Amniotic stem cell (primary cell): ENCODE measurements at places on chromosomes 5 and 9.

DNA sequence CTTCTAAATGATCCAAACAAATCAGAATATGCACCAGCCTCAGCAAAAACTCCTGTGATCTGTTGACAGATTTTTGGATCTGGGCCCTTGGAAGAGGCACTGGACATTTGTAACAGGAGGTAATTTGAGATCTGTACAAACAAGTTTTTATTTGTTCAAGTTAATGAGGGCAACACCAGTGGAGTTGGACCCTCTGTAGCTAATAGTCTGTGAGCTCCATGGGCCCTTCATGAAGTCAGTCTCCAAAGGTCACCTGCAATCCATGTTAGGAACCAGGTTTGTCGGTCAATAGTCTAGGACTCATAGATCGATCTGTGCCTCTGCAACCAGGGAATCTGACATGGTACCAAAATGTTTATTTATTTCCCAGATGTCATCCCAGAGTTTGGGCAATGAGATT lies 40.9 kb downstream of the PAM start:
- no peak for DNase-seq

DNA sequence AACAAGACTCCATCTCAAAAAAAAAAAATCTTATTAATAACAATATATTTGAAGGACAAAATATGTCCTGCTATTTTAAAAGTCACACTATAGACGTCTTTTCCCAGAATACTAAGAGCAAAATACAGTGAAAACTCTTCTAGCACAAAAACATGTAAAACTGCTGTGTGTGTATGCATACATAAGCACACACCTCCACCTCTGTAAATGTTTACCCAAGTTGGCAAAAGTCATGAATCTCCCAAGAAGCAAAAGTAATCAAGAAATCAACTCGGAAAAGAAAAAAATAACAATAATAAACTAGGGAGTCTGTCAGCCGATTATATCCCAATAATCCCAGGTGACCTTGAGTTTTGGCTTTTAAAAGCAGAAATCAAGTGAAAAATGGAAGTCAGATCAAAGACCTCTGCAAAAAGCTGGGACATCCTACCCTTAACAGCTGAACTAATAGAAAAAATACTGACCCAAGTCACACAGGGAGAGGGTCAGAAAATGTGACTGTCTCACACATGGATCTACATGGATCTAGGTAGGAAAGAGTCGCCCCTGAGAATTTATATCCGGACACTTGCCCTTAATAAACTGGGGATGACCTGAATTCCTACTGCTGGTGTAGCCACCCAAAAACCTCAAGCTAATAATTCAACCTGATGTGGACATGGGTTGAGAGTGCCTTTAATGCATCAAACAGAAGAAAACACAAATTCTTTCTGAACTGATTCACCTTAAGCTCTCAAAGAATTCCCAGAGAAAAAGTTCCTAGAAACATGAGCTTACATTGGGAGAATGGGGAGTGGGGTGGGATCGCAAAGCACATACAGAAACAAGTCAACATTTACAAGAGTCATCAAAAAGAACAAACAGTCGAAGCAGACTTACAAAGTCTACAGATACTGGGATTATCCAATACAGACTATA lies 29.9 kb downstream of the LPAR1 start:
- no peak for DNase-seq

DNA sequence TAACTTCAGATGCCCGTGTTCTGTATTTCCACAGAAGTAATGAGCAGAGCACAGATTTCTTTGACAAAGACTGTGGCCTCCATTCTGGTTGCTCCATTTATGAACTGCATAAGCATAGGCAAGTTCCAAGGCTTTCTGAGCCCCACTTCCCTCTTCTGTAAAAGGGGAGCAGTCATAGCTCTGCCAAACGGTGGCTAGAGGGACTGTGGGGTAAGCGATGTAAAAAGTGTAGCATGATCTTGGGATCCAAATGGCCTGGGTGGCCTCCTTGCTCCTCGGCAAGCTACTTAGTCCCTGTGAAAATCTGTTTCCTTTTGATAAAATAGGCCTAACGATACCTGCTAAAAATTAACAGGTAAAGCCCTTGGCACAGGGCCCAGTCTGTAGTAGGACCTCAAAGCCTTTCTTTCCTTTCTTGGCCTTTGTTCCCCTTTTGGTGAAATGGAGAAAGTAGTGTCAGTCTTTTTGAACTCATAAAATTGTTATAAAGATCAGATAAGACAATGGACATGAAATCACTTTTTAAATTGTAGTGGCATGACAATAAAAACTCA lies 646.6 kb downstream of the ACTL7B start:
- no peak for DNase-seq

DNA sequence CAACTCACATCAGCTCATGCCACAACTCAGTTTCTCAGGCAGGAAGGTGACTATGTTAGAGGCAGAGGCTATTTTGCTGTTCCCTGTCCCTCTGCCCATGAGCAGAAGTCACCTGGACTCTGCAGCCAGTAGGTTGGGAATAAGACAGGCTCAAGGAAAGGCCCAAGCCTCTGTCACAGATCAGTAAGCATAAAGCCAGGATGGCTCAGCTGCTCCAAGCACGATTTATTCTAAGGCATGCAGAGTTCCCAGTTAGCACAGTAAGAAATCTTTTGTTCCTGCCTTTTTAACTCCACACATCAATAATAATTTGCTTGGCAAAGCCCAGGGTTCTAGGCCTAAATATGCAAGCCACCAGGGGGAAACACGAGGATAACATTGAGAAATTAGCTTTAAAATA lies 249.0 kb upstream of the ADRA1B start:
- no peak for DNase-seq

- no peak for DNase-seq
Measured at GRCh38 chr5:164332349-164333196, 827.2 kb downstream of the MAT2B start.

DNA sequence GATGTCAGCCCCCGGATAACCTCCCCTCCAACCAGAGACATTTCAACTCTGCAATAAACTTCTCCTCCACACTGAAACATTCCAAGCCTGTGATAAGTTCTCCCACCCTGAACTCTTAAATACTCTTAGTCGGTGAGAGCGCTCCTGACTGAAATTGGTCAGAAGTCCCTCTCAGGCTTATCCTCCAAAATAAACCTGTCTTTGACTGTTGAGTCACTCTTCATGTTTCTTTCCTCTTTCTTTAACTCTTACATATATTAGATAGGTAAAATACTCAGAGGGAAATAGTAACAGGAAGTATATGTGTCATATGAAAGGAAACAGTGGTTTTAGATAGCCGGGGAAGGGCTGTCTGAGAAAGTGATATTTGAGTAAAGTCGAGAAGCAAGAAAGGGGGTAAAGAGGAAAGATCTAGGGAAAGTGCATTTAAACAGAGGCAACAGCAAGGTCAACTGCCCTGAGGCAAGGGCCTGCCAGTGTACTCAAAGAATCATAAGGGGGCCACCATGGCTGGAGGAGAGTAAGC lies 11.0 kb upstream of the FAM81B start:
- no peak for DNase-seq

GRCh38 chr5:149379818-149380374 lies 804 bp upstream of the IL17B start:
- no peak for DNase-seq

GRCh38 chr5:56763711-56764466 lies 51.5 kb upstream of the MAP3K1 start:
- DNase-seq: no peak

DNA sequence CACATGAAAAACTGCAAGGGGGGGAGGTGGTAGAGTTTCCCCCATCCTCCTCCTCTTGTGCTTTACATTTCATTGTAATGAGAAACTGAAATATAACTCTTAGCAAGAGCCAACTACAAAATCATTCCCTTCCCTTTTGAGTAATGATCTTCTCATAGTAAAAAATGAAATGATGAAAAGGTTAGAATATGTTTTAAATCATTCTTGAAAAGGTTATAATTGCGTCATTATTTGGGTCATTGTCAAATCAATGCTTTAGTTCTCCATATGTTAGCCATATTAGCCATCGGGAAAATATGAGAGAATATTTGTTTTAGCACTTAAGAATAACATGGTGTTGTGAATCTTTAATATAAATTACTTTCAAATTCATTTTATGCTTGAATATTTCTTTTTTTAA lies 1185.0 kb upstream of the CDH18 start:
- DNase-seq: no peak

DNA sequence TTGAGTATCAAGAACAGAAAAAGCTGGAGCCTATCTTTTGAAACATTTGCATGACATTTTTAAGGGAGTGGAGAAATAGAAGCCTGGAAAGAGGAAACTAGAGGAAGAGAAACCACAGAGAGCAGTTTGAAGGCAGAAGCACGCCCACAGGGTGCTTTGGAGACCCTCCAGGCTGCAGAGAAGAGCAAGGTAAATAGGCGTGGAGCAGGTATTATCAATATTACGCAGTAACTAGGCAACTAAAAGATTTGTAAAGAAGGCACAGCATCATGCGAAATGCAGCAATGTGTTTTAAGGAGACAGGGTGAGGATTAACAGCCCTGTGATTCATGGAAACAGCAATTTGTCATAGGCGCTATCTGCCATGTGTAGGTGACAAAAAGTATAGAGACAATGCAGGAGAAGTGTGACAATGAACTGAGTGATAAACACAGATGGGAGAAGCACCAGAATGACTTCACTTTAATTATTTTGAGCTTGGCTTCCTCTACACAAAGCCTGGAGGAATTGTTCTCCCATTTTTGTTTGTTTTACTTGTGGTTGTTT lies 281.2 kb downstream of the BRINP1 start:
- DNase-seq: no peak

DNA sequence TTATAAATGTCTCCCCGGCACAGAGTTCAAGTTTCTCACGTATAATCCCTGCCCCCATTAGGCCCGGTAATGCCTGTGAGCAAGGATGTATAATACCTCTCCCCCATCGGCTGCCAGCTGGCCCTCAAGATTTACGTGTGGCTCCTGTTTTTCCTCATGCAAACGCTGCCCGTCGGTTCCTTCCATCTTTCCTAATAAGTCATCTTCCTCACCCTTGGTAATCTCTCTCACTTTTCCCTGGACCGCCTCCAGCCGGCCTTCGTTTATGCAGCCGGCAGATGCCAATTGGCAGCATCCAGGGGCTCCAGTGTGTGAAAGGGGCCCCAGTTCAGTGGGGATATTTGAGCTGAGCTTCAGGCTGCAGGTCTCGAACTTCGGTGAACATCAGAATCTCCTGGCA lies 86.5 kb upstream of the NEURL1B start:
- no peak for DNase-seq

- DNase-seq: no peak
Measured at GRCh38 chr9:82554381-82554780, 508.6 kb downstream of the RASEF start.

- no peak for DNase-seq
Measured at GRCh38 chr5:137405393-137405792, 93.7 kb downstream of the SPOCK1 start.

DNA sequence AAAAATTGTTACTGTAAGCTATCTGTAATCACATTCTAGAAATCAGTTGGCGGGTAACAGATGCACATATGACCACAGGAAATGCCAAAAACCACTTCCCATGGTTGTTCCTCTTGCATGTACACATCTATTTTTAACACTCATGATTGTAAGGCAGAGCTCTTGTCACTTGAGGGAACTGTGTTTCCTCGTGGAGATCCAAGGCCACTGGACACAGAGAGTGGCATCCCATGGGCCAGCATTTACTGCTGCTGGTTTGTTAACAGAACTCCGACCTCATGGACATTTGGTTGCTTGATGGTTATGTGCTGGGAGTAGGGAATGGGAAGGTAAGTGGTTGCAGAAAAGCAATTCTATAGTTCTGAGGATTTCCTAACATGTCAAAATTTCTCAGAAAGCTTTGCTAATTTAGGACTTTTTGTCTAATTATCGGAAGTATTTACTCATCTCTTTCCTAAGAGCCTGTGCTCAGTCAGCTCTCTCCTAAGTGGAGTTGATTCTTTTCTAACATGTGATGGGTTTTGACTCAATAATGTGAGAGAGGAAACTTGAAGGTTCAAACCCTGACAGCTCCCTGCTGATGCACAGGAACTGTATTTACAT lies 202.0 kb upstream of the NR3C1 start:
- DNase-seq: no peak

DNA sequence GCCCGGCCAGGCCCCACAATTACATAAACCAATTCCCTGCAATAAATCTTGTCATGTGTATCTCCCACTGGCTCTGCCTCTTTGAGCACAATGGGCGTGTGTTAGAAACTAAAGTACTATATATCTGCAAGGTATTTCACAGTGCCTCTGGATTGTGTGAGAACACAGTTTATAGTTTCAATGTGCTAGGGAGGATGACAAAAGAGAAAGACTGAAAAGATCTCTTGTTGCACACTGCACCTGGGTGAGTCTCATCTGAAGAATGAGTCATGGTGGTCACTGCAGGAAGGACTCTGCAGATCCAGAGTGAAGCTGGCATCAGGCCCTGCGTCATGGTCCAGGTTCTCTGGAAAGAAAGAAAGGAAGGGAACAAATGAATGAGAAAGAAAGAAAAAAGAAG lies 20.7 kb upstream of the CTSV start:
- DNase-seq: no peak

DNA sequence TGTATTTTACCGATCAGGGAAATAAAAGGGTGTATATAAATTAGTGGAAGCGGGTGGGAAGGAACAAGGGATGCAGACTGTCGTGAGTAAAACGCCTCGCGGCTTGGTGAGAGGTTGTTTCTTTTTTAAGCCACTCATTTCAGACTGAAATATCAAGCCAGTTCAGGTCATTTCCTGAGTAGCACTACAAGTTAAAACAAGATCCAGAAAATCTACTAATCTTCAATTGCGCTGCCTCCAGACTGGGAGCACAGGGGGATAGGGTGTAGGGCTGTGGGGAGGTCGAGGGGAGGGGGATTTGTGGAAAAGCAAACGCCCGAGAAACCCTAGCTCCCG lies 140.8 kb downstream of the TSSK1B start:
- DNase-seq: no peak

- DNase-seq: no peak
Measured at GRCh38 chr5:12313602-12314001, 409.4 kb upstream of the CTNND2 start.

- DNase-seq: no peak
Measured at GRCh38 chr5:14439087-14439871, 142.3 kb upstream of the OTULINL start.

- no peak for DNase-seq
Measured at GRCh38 chr5:115806986-115807653, 9.3 kb downstream of the CDO1 start.

- DNase-seq: no peak
Measured at GRCh38 chr5:902129-902916, 9.6 kb downstream of the TRIP13 start.

DNA sequence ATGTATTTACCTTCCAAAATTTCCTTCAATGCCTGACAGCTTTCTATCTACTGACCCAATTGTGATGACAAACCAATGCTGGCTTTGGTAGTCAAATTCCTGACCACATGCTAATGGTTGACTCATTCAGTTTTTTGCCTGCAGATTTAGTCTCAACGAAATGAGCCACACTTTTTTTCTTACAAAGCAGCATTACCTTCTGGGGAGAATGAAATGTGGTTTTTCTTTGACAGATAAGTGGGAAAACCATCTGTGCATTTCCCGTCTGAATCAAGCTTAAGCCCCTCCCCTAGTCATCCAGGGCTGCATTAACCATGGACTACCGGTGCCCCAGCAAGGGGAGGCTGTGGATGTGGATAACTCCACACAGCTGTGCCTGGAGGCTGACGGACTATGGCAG lies 99.6 kb upstream of the TAF11L2 start:
- peak; percentile 50 for DNase-seq
